NCI-H1436 (cell line): ENCODE measurements at places on chromosomes 11 and 22.

- DNase-seq = no peak
Measured at GRCh38 chr11:65126624-65127274, 4.6 kb downstream of the MRPL49 start.

- DNase-seq = no peak
Measured at GRCh38 chr11:132147464-132147863, 777.0 kb downstream of the NTM start.

GRCh38 chr11:47573321-47573720 is 5.4 kb downstream of the KBTBD4 start:
- no peak for DNase-seq

DNA sequence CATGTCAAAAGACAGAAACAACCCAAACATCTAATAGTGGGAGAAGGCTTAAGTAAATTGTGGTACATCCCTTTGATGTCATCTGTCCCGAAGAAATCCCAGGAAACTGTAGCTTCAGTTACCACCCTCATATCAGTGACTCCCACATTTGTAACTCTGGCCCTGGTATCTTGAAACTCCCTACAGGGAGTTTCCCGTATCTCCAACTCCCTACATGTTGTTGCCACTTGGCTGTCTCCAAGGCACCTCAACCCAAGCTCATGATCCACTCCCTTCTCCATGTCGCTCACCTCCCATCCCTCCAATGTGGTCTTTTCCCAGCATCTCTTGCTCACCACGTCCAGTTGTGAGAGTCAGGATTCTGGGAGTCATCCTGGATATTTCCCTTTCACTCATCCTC is 68.1 kb downstream of the CACNG2 start:
- DNase-seq = no peak

DNA sequence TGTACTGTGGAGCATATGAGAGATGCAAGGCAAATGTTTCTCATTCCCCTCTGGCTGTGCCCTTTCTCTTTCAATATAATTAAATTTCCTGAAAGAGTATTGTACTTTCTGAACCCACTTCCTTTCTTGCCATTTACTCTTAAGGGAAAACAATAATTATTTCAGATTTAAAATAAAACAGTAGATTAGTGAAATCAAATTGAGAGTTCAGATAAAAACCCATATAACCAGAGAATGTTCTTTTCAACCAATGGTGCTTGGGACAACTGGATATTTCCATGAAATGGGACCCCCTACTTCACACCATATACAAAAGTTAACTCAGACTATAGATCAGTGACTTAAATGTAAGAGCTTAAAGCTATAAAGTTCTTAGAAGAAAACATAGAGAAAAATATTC is 26.1 kb upstream of the DLAT start:
- DNase-seq = no peak

DNA sequence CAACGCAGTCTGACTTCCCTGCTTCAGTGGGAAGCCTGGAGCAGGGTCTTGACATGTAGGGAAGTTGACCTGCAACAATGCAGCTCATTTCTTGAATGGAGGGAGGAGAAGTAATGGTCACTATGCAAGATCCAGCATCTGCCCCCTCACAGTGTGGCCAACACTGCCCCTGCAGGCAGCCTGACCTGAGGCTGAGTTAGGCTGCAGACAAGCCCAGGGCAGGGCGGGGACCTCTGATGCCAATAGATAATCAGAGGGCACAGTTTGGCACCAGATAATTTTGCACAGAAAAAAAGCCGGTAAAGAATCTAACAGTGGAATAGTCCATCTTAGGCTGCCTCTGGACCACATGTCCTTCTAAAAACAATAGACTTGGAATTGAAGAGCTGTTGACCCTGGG is 182.3 kb downstream of the DSCAML1 start:
- no peak for DNase-seq

DNA sequence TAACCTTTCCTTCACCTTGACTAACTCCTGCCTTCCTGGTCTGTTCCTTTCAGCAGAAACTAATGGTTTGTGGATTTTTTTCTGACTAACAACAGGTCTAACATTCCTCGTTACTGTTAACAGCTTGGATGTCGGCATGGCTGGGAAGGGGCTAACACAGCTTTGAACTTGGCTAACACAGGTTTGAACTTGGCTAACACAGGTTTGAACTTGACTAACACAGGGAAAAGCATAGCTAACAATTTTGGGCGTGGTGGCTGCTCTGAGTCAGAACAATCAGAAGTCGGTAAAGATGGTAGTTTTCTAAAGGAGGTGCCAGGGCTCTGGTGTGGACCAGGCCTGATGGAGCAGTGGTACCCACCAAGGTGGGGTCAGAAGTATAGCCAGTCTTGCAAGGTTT is 16.1 kb downstream of the MIAT start:
- no peak for DNase-seq

- DNase-seq = no peak
Measured at GRCh38 chr11:14645015-14645912, 1.7 kb downstream of the PDE3B start.

- DNase-seq = no peak
Measured at GRCh38 chr11:129546266-129546665, 170.6 kb downstream of the BARX2 start.

DNA sequence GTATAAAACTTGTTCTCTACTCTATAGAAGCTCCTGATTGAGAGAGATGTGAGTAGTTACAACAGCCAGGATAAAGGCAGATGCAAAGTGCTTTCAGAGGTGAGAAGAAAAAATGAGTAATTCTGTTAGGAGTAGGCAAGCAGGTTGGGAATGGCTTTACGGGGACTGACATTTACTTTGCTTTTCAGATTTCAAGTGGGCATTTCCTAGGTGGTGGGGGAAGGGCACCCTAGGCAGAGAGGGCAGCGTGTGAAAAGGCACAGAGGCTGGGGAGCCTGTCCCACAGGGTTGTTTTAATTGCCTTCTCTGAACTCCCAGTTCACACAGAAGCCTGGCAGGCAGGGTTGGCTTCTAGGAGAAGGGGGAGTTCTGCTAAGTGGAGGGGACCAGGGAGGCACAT is 106.5 kb downstream of the NAV2 start:
- DNase-seq = no peak

DNA sequence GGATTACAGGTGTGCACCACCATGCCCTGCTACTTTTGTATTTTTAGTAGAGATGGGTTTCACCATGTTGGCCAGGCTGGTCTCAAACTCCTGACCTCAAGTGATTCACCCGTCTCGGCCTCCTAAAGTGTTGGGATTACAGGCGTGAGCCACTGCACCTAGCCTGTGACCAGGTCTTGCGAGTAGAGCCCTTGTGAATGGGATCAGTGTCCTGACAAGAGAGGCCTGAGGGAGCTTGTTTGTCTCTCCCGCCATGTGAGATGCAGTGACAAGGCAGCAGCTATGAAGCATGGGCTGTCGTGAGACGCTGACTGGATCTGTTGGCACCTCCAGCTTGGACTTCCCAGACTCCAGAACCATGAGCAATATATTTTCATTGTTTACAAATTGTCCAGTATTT is 69.3 kb downstream of the LRRC32 start:
- no peak for DNase-seq

GRCh38 chr11:130474637-130475400 is 26.4 kb downstream of the ADAMTS15 start:
- DNase-seq = no peak

- no peak for DNase-seq
Measured at GRCh38 chr22:23908587-23909205, 14.5 kb downstream of the MIF start.

DNA sequence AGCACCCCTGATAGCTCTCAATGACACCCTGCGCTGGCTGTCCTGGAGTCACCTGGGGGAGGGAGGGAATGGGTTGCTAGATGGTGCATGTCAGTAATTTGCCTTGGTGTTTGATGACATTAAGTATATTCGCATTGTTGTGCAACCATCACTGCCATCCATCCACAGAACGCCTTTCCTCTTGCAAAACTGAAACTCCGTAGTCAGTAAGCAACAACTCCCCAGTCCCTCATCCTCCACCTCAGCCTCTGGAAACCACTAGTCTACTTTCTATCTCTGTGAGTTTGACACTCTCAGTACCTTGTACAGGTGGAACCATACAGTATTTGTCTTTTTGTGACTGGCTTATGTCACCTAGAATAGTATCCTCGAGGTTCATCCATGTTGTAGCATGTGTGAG is 62.6 kb downstream of the PKNOX2 start:
- no peak for DNase-seq

- no peak for DNase-seq
Measured at GRCh38 chr11:114059984-114060391, 477 bp downstream of the ZBTB16 start.

DNA sequence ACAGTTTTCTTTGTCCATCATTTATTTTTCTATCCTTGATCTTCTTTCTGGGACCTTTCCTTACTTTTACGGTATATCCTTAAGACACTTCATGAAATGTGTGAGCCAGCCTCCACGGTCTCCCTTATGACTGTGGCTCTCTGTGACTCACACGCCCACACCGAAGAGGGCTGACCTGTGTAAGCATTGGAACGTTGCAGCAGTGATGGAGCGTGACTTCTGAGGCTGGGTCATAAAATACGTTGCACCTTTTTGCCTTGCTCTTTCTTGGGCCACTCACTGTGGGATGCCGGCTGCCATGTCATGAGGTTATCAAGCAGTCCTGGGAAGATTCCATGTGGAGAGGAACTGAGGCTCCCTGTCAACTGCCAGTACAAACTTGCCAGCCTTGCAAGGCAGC is 96.3 kb upstream of the RAB1B start:
- no peak for DNase-seq

GRCh38 chr11:105609832-105610781 is at the start of gene GRIA4:
Gene GRIA4 (plus strand): TSS chr11:105610073. CDS start chr11:105610998, 925 bp downstream.
- DNase-seq = no peak

- no peak for DNase-seq
Measured at GRCh38 chr11:74581954-74582547, 10.3 kb upstream of the POLD3 start.

- peak; percentile 74 for DNase-seq
Measured at GRCh38 chr22:36461665-36462649, 19.5 kb downstream of the TXN2 start.

DNA sequence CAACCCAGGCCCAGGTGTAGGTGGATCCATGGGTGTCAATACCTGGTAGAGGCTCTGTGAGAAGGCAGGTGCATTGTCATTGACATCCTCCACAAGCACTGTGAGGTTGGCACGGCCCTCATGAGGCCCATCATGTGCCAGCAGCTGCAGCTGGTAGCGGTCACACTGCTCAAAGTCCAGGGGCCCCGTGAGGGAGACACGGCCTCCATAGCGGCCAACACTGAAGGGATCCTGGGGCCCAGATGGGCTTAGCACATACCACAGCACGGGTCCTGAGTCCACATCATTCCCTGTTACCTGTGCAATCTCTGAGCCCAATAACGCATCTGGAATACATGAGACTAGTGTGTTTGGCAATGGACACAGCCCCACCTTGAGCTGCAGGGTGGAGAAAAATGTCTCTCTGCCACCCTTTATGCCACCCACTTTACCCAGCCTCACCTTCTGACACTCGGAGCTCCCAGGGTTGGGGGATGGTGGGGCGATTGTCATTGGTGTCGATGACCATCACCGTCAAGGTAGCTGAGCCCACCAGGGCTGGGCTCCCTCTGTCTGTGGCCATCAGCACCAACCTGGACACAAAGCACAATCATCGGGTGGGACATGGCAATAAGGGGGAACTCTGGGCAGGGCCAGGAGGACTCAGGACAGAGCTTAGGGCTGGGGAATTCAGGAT is 6.1 kb upstream of the TPP1 start:
- DNase-seq = no peak
